ENCODE measurements at places on chromosomes 12 and 14.

- DNase-seq, result no peak
These were observed 21.4 kb upstream of the RASSF8 start for GRCh38 chr12:25937096-25937495.

DNA sequence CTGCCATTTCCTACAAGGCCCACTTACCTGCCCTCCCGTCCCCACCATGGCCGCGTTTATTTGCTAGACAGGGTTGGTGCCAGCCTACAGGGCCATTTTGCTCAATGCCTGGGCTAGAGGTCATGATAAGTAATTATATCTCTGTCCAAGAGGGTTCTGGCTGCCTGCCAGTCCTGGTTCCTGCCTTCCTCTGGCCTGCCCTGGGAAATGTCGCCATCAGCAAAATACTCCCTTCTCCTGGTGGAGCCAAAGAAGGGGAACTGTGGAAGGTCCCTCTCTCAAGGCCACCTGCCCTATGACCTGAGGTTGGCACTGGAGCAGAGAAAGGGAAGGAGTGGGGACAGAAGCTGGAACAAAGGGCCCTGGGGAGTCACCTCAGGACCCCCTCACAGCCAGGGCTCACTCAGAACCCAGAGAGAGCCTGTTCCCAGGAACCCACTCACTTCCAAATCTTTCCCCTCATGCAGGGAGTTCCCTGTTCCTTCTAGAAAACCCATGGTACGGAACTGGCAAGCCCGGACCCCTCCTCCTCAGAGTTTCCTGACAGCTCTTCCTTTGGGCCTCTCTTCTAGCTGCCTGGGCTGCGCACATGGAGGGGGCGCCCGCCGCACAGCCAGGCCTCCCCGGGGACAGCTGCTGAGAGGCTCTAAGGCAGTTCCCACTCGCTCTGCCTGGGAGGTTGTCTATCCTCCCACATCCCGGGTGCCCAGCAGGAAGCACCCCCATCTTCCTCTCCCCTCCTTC, 280.5 kb downstream of the DPF3 start:
- DNase-seq, result peak; percentile 72

- DNase-seq, result no peak
These were observed 1.6 kb downstream of the METTL3 start for GRCh38 chr14:21509432-21510143.

DNA sequence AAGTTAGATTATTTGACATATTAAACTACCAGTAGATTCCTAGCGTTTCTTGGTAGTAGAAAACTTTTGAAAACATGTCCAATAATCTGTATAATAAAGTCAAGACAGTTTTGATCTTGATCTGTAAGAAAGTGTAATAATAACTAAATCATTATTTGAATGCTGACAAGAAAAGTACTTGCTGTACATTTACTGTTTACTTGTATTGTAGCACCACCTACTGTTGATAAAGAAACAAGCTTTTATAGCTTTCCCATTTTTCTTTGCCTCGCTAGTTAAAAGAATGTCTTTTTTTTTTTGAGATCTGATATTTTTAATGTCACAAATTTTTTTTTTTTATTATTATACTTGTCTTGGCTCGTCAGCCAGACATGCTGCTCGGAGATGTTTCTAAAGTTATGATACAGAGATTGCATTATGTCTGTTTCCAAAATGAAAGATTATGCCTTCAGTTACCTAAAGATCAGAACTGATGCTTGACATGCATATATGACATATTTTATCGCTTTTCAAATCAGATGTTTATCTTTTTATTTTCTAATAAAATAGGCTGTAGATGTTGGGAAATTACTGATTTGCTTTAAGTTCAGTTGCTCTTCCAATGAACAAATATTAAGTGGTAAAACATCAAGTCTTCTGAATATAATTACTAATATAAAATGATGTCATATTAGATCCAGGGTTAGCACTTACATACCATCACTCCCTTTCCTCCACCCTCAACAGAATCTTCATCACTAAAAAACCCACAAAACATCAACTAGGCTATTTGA, 140.5 kb downstream of the AKAP6 start:
- no peak for DNase-seq

GRCh38 chr12:115074617-115075016, 390.6 kb upstream of the TBX3 start:
- DNase-seq, result no peak

DNA sequence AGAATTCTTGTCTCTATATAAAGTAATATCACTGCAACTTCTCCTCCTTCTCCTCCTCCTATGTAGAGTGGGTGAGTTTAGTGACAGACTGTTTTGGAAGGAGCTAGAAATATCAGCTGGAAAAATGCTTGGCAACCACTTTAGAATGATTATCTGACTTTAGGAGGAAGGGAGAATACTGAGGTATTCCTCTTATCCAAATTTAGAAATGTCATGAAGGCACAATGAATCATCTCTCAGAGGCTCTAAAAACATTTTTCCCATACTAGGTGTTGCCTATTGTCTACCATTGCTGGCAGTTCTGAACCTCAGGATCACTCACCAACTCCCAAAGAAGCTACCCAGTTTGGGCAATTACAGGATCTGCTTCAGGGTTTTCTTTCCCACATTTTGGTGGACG, 306.6 kb upstream of the ATP2B1 start:
- no peak for DNase-seq

DNA sequence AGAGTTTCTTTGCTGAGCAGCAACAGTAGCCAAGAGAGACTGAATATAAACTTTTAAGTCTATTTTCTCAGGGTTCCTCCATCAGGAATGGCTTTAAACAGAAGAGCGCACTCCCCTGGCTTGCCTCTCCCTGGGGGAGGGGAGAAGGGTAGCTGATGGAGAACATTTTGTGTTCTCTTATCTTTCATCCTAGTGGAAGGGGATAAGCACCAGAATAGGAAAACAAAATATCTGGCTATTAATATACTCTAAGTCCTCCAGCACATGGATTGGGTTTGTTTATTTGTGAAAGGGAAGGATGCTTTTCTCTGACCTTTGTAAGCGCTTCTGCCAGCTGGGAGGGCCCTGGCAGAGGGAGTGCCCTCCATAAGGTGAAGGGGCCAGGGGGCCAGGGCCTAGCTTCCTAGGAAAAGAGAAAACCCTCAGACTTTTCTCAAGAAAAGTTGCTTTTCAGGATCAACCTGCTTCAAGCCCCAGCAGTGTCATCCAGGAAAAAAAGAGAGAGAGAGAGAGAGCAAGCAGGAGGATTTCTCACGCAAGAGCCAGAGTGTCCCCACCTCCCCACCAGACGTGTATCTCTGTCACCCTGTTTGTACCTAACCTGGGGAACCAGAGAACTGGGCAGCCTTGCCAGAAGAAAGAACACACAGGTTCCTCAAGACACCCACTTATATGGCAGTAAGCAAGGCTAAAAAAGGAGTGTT, 34.3 kb upstream of the ATP2A2 start:
- peak; percentile 66 for DNase-seq

DNA sequence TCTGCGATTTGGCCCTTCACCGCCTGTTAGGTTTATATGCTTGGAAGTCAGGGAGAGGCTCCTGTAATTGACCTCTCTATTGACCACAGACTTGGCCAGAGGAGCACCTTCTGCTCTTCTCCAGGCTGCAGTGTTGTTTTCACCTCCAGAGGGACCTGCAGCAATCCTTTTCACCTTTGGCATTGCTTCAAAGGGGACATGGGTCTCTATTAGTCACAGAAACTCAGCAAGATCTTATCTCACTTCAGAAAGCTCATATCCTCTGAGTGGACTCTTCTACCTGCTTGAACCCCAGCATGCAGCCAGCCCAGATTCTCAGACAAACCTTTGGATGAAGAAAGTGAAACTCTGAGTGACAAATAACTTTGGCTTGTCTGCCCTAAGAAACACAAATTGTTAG, 339.3 kb downstream of the NRXN3 start:
- no peak for DNase-seq

DNA sequence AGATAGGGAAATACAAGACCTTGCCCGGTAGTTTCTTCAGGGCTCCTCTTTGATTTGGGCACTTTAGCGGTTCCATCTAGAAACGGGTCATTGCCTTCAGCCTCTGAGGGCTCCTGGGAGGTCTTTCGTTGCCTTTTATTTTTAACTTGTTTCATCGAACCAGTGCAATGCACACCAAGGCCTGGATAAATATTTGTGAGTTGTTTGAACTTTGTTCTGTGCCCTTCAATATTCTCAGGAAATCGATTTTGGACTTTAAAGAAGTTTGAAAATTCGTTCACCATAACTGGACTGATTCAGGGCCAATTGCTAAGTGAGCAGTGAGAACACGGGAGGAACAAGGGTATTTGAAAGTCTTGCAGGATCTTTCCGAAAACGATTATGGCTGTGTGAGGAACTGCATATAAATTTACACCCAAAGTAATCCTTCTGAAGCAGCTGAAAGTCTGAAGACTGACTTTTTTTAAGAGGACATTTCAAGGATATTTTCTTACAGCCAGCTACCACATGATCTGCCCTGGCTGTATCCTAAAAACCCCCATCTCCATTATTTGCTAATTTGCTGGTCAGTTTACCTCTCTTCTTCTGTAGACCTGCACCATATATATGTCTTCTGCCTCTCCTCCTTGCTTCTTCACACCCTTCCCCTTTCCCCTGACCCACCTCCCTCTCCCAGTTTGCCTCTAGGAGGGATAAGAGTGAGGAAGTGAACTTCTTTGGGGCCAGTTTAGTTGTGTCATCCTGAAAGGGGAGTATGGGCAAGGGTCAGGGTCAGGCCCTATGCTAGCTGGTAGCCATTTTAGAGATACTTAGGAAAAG, 8.0 kb downstream of the DUSP6 start:
- DNase-seq, result no peak

- DNase-seq, result no peak
These were observed 27.2 kb upstream of the ALG10 start for GRCh38 chr12:33994857-33995808.

GRCh38 chr12:50397117-50397650, 775 bp upstream of the FAM186A start:
- no peak for DNase-seq

DNA sequence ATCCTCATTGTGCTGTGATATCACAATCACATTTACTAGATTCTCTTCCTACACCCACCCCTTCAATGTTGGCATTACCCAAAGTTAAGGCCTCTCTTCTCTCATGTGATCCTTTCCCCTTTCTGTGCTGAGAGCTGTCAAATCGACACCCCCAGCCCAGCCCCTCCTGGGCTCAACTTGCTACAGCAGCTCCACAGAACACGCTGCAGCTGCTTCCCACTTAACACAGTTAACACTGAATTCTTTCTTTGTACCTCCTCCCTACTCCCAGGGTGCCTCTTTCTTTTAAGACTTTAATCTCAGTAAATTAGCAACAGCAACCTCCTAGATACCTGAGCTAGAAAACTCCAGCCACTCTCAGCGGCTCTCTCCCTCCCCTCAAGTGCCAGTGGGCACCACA, 17.8 kb downstream of the SPTB start:
- DNase-seq, result no peak

DNA sequence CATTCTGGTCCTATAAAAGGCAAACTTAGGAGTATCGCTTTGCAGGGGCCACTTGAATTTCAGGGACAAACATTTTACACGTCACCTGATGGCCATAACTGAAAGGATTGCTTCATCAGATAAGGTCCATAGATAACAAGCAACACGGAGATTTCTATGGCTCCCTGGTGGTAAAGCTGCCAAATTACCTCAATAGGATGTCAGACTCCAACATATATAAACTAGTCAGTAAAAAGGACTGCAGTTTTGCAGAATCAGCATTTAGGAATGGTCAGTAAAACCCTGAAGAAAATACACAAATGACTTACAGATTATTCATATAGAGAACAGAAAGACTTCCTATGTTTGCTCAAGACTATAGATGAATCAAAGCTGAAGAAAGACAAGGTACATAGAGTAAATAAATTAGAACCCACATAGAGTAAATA, 66.1 kb upstream of the GRIP1 start:
- DNase-seq, result no peak
